ENCODE measurements at places on chromosomes 13 and 19. TPM values are rescaled to one million over a fixed set of nuclear protein-coding genes. Genes with fewer than 3 reads are reported as not detected.

GRCh38 chr19:42248270-42249148, 6.1 kb upstream of the GSK3A start:
- H3K4me3 ChIP-seq, result no peak overlapping the region
- peaks cover 88% of the 10 kb centered on the region for H3K4me1 ChIP-seq

ZNF20 gene
- 2.7 TPM for total RNA-seq

COLGALT1 gene
- 28.2 TPM for total RNA-seq

DNA sequence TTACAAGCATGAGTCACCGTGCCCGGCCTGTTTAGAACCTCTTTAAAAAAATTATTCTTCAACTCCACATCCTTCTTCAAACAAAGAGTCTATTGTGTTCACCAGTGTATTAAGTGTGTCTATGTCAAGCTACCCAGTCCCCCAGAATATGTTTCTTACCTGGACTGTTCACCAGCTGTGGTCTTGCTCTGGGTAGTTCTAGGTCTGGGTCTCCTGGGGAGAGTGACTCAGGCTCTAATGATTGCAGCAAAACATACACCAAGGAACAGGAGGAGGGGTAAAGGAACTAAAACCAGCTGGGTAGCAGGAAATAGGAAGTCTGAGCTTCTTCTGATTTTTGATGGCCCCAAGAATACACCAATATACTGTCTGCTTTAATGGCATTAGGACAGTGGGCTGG, at the start of gene FPR1:
TSS of gene FPR1 (minus strand) at position 224 of the 400 bp plus-strand sequence. CDS start 4,884 bp downstream, outside the sequence.
- peaks cover 3% of the 10 kb centered on the region for H3K27me3 ChIP-seq
- DNase-seq, result no peak
- H3K36me3 ChIP-seq, result no peaks in the 10 kb centered on the region
- H3K4me1 ChIP-seq, result no peaks in the 10 kb centered on the region

DNA sequence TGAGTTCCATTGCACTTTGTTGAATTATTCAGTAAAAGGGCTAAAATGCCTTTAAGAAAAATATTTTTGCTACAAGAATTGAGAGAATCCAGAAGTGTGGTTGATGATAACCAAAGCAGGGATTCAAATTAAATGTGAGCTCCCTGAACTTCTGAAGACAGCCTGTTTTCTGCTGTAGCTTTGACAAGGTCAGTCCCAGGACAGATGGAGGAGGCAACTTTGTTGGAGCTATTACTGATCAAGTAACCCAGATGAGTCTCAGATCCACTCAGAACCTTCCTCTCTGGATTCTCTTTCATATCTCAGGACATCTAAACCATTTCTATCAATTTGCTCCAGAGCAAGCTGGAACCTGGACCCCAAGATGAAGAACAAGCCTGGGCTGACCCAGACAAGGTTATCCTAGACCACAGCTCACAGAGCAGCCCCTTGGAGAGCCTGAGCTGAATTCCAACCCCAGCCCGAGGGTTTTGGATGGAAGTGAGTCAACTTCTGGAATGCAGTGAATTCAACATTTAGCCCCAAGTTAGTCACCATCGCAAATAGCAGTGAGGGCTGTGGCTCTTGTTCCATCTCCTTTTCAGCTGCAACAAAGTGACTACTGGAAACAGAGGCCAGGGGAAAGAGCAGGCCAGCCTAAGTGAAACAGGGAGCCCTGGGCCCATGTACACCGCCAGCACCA, 137.8 kb upstream of the TSC22D1 start:
- H3K4me1 ChIP-seq, result no peaks in the 10 kb centered on the region
- H3K4me3 ChIP-seq, result no peak overlapping the region
- H3K27me3 ChIP-seq, result no peaks in the 10 kb centered on the region
- DNase-seq, result no peak
- H3K27ac ChIP-seq, result no peak overlapping the region
